Central memory CD4-positive, alpha-beta T cell (primary cell): ENCODE measurements at places on chromosomes 1 and 21.

DNA sequence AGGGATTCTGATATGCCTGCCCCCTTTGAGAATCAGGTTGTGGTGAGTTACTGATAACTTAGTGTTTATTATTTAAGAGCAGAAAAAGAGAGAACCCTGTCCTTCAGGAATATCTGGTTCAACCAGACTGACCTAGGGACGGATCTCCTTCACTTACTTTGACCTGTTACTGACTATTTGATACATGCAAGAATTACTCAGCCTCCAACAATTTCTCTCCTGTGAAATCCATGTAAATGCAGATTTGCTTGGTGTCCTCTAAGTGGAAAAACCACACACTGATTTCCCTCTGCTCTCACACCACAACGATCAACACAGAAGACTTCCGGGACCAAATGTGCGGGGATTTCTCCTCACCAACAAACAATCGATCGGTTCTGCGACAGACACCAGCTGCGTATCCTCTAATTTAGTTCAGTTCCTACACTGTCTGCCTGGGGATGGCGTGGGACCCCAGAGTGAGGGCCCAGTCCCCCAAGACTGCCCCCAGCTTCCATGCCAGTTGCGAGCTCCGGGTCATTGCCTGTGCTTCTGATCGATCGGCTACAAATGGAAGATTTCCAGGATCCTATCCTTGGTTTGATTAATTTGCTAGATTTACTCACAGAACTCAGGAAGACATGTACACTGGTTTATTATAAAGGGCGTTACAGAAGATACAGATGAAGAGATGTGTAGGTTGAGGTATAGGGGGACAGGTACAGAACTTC is 51.7 kb downstream of the BACE2 start:
- no peak for DNase-seq

DNA sequence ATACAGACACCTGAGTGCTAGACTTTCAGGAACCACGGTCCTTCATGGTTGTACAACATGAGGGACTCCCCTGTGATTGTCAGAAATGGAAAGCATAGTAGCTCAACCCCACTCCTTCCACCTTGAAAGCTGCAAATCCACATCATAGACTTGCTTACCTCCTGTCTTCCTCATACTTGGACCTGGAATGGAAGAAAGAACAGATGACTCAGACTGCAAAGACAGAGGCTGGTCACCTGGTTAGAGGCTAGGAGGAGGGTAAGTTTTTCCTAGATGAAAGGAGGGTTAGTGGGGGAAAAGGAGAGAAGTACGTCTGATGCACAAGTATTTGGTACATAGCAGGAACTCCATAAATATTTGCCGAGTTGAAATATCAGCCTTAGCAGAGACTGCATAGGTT is 37.2 kb downstream of the LRRC71 start:
- DNase-seq = no peak

DNA sequence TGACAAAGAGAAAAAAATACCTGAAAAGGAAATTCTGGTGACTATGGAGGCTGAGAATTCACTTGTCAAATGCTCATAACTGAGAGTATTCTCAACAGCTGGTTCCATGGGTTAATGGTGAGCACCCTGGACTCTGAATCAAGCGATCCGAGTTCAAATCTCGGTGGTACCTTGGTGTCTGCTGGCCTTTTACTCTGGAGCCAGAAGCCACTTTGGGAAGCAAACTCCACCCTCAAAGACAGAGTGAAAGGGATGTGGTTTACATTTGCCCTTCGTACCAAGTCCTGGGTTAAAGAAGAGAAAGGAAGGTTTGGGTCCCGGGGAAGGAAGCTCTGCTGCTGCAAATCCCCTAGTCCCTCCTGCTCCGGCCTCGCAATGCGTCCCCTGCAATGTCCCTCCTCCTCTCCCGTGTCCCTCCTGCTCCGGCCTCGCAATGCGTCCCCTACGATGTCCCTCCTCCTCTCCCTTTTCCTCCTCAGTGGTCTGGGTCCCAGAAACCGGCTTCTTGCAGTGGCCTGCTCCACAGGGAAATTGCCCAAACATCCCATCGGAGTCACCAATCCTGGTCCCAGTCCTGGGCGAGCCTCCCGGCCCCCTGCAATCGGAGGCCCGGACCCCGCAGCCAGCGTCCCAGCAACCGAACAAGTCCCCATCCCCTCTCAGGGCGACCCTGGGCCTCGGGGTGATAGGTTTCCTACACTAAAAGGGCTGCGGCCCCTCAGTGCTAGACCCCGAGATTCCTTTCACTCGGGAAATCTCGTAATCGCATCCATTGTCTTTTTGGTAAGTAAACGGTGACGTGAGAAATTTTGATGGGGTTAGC is 129.4 kb downstream of the PPIAL4G start:
- DNase-seq = no peak

DNA sequence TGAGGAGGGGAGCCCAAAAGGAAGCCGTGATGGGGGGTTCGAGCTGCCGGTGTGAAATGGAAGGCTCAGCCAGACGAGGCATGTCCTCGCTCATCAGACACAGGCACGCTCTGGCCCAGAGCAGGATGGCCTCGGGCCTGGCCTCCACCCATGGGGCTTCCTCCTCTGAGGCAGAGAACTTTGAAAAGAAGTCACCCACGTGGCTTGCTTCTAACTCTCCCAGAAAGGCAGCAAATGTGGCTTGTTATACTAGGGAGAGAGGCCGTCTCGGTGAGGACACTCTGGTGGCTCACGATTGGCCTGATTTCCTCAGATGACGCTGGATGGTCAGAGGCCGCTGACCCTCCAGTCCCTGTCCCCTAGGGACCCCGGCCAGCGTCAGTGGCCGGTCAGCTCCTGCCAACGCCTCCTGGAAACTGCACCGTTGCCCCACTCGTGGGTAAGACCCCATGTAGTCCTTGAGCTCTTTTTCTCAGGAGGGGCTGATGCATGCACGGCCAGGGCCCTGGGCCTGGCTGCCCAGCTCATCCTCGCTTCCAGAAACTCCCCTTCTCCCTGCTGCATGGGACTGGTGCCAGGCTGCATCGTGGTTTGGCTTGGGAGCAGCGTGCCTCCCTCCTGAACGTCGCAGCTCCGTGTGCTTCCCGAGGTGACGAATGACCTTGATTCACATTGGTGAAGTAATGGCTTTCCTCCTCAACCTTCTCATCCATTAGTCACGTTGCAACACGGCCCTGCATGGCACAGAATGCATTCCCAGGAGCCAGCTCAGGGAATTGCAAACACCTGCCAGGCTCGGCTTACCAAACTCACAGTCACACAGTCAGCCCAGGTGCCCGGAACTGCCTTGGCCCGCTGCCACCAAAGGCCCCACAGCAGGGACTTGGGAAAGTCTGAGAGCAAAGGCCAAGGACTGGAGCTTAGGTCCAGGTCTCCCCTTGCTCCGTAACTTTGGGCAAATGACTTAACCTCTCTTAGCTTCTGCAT is 58.8 kb downstream of the TOMM20 start:
- DNase-seq = no peak

DNA sequence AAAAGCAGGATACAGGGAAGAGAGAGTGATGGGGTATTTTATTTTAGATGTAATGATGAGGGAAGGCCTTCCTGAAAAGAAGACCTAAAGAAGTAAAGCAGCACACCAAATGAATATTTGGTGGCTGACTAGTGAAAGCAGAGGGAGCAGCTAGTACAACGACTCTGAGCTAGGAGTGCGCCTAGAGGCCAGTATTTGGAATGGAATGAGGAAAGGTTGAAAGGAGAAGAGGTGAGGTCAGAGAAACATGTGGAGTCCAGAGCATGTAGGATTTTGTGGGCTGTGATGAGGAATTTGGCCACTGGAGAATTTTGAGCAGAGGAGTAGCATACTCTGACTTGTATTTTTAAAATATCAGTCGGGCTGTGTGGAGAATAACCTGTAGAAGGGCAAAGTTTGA is 11.8 kb upstream of the RPL5 start:
- DNase-seq = no peak

DNA sequence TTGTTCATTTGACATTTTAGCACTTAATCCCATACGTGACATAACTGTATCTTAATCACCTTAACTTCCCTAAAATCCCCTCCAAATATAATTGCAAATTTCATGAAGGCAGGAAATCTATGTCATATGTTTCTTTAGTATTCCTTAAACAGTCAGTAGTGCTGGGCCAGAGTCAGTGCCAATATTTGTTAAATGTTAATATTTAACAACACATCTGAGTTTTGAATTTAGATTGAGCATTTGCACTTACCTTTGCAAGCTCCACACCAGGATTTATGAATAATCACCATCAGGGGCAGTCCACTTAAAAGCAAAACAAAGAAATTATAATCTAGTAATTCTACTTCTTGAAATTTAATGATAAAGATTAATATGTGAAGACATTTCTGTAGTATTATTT is 5.3 kb downstream of the KTI12 start:
- DNase-seq = no peak

GRCh38 chr1:227607336-227607898 is 44.1 kb downstream of the ZNF678 start:
- no peak for DNase-seq

DNA sequence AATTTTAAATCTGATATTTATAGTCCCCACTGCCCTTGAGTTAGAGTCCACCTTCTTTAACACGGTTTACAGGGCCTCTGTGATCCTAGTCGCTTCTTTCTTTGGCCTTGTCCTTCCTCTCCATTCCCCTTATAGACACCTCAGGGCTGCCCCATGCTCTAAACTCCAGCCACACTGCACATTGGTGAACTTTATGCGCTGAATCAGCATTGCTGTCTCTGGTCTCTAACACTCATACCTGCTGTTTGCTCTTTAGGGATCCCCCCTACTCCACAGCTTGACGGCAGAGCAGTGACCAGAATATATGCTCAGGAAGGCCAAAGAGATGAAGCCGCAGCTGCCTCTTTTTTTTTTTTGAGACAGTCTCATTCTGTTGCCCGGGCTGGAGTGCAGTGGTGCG is 30.2 kb downstream of the PLEKHO1 start:
- DNase-seq = no peak

DNA sequence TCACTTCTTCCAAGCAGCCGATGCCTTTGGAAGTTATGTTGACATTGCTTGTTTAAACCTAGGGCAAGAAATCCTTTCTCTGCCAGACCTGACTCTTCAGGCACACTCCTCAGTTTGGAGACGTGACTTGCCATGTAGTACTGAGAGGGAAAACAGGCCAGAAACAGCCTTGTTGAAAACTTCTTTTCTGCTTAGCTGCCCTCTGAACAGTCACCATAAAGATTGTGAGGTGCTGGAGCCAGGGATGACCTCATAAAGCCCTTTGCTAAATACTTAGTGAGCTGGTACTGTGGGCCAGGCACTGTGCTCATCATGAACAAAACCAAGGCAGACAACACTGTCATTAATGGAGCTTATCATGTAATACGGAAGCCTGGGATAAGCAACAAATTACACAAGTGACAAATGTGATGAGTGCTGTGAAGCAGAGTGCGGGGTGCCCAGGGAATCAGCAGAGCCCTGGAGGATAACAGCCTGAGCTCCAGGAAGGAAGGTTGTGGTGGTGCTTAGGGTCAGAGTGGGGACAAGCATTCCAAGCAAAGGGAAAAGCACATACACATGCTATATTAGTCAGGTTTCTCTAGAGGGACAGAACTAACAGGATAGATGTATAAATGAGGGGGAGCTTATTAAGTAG is 42.4 kb downstream of the MTARC1 start:
- DNase-seq = no peak

GRCh38 chr1:41518471-41518870 is 34.0 kb upstream of the EDN2 start:
- DNase-seq = no peak

GRCh38 chr1:154407198-154408091 is 2.3 kb downstream of the IL6R start:
- DNase-seq = peak; percentile 46

DNA sequence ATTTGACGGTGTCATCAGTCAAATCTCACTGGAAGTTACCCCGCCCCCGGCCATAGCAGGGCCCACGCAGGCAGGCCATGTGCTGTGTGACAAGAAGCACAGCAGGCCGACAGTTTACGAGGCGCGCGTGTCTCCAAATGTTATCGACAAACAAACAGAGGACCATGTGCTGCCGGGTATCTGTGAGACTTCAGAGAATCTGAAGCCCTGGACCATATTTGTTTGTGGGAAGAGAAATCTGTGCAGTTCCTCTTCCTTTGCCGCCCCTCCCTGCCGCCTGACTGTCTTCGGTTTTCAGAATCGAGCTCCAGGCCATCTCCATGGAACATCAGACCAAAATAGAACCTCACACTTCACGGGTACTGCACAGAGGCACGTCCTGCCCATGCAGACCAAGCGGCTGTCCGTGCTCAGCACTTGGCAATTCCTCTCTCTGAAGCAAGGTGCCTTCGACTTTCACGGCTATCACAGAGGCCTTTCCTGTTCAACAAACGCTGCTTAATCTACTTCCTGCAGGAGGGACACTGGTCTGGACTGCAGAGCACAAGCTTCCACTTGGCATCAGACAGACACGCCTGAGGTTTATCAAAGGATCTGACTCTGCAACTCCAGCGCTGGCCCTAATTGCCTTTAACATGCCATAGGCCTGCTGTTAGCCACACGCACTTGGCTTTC is 135.7 kb upstream of the KRTAP19-8 start:
- DNase-seq = peak; percentile 41
